GM10248 (cell line): ENCODE measurements at places on chromosomes 5 and 9.

DNA sequence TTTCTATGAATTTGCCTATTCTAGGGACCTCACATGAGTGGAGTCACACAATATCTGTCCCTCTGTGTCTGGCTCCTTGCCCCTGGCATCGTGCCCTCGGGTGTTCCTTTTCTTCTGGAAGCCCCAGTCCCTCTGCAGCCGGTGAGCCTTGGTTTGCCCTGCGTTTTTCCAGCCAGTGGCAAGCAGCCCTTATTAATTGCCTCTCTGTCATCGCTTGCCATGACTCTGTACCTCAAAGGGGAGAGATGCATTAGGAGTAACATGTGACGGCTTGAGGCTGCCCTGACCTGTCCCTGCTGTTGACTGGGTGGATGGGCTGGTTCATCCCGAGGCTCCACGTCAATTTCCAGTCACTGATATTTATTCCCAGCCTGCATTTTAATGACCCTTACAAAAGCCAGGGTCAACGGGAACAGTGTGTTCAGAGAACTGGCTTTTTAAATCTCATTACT is 87.3 kb downstream of the CFAP90 start:
- DNase-seq, result no peak

DNA sequence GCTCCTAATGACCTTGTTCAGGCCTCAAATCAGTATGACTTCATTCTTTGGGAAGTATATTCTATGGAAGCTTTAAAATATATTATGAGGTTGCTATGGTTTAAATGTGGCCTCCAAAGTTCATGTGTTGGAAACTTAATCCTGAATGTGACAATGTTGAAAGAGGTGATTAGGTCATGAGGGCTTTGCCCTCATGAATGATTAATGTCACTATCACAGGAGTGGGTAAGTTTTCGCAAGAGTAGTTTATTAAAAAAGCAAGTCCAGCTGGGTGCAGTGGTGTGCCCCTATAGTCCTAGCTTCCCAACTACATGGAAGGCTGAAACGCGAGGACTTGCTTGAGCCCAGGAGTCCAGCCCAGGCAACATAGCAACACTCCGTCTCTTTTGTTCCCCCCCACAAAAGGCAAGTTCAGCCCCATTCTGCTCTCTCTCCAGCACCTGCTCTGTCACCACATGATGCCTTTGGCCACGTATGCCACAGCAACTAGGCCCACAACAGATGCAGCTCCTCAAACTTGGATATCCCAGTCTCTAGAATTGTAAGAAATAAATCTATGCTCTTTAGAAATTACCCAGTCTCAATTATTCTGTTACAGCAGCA is 105.3 kb downstream of the SIL1 start:
- no peak for DNase-seq

DNA sequence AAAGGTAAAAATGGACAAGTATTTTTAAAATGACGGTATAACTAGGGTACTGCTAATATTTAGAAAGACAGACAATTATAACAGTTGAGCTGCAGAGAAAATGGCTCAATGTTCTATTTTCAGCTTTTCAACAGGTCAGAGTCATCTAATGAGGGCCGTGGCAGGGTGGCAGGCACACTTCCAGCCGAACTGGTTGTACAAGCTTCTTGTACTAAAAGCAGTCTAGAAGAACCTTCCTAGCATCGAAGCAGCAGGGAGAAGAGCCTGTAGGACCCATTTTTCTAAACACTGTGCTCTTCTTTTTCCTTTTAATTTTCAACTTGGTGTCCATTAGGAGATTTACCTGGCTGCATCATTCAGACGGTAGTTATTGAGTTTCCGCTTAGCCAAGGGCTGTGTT is 85.6 kb downstream of the SLC28A3 start:
- no peak for DNase-seq

- DNase-seq, result no peak
These were observed 1783.7 kb upstream of the CDH9 start for GRCh38 chr5:28822071-28822470.

GRCh38 chr5:31359839-31360238 is 166.4 kb downstream of the CDH6 start:
- no peak for DNase-seq

DNA sequence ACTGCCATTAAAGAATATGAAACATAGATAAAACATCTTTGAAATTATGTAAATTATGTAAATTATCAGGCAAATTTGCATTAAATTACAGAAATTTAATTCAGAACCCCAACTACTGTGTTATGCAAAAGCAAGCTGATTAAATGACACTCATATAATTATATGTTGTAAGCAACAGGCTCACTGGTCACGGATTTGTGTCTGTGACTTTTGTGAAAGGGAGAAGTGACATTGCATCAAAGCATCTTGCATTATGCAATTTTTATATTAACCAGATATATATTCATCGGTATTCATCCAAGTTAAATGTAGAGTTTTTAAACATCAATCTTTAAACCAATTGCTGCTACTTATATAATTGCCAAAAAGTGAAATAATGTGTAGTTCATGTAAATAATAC is 13.0 kb upstream of the GLIPR2 start:
- DNase-seq, result no peak

DNA sequence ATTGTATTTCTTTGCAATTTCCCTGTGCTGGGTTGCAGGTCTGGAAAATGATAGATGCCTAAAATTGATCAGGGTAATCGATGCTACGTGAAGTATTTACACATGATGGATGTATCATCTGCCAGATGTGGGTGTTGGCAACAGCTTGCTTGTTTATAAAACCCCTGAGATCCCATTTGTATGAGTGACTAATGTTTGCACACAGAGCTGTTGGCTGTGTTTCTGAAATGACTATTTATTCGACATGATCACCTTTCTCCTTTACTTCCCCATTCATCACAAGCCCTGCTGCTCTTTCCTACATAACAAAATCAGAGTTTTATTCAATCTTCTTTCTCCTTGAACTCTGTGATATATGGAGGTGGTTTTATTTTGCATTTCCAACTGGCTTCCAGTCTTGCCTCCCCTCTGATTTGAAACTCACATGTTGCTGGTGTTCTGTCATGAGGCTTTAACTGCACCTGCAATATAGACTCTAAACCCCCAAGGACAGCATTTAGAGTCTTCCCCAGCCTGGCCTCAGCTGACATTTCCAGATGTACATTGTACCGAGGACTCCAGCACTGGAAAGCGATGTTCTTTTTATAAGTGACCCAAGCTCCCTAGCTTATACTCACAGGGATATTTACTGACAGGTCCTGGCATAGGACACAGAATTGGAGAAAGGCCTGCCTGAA is 50.7 kb upstream of the SHB start:
- DNase-seq, result no peak

GRCh38 chr9:113879911-113880310 is 3.8 kb downstream of the ZNF618 start:
- no peak for DNase-seq

DNA sequence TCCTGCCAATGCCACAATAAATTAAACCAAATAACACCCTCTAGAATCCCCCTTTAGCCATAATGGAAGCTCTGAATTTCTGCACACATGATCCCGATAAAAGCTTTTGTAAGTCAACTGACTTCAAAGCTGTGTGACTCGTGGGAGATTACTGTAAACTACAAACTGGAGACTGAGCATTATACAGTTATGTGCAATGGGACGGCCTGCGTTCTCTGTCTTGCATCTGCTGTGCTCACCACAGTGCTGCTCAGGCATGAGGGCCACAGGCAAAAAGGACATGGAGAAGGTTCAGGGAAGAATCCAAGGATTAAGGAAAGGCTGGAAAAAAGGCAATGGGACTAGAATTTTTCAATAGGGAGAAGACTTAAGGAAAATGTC is 184.2 kb downstream of the FANCC start:
- no peak for DNase-seq

DNA sequence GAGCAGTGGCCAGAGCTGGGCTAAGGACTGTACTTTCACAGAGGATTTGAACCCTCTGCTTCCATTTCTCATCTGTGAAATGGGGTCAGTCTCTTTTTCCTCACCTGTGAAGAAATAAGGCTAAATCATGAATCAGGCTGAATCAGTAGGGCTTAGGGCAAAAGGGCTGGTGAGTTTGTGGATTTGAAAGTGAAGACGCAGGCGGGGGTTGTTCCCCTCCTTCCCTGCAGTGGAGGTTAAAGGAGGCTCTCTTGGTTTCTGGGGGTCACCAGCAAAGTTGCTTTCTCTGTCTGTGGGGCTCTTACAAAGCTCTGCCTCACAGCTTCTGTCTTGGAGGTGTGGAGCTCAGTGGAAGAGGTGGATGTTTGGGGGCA is 17.6 kb upstream of the NDST1 start:
- no peak for DNase-seq

DNA sequence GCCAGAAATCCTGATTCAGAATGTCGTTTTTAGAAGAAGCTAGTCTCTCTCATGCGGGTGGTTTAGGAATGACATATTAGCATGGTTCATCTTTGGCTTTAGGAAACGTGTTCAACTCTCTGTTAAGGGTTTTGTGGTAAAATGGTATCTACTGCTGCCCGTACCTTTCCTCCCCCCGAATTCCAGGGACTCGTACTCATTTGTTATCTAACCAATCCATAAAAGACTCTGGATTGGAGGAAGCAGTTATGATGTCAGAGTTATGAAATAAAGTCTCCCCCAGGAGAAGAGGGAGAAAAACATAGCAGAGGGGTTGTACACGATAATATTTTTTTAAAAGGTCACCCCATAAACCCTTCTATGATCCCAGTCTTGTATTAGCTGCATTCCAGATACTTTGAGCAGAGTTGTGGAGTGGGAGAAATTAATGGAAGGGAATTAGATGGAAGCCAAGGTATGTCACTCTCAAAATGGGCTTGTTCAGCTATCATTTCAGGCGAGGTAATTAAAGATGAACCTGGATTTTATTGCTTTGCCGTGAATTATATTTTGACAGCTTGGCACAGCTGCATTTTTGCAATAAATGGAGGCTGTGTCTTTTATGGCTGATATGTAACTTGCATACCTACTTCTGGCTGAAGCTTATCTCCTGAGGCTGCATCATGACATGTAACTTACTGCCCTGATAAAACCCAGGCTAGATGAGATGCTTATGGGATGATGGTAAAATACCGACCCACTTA is 31.3 kb downstream of the RAI14 start:
- DNase-seq, result no peak

- DNase-seq, result no peak
These were observed 514.2 kb downstream of the RAB3C start for GRCh38 chr5:59097116-59097515.

DNA sequence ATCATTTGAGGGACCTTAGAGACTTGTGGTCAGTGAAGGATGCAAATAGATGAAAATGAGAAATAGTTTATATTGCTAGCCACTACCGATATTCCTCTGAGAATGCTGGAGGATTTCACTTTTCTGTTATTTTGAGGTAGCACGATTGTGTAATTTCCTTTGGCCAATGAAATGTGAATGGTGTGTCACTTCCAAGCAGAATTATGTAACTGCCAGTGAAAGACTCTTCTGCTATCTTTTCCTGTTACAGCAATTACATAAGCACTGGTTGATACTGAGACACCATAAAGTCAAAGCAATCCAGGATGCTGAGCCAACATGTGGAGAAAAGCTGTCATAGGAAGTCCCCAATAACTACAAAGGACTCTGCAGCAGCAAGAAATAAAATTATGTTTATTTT is 3.6 kb upstream of the PCDHA2 start:
- no peak for DNase-seq

DNA sequence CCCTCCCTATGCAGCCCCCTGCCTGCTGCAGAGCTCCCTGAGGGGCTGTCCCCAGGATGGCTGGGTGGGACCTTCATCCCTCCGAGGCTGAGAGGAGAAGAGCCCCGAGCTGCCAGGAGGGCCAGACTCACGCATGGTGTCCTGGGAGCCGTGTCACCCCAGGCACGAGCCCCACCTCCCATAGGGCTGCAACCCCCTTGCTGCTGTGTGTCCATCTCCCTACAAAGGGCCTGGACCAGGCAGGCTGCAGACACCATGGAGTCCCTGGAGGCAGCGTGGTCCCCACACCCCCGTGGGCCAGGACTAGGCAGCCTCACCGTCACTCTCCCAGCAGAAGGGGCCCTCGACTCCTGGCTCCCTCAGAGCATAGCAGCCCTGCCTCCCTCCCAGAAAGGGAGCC is 11.2 kb upstream of the SEC16A start:
- DNase-seq, result no peak
